Peyer's patch (tissue), 4 donors: ENCODE measurements at places on chromosomes 5 and 9.
A peak's percentile ranks its signal among the peaks of the same experiment; 100 is the strongest.

- DNase-seq, result no peak
Measured at GRCh38 chr5:13212886-13213285, 731.6 kb downstream of the DNAH5 start.

- DNase-seq, result no peak
Measured at GRCh38 chr5:115549154-115549553, 4.6 kb upstream of the FEM1C start.

GRCh38 chr5:81156732-81157131 lies 76.4 kb upstream of the CKMT2 start:
- no peak for DNase-seq

GRCh38 chr9:7901621-7902020 lies 102.0 kb upstream of the DMAC1 start:
- no peak for DNase-seq

- no peak for DNase-seq
Measured at GRCh38 chr9:127058645-127059021, 63.8 kb downstream of the ANGPTL2 start.

DNA sequence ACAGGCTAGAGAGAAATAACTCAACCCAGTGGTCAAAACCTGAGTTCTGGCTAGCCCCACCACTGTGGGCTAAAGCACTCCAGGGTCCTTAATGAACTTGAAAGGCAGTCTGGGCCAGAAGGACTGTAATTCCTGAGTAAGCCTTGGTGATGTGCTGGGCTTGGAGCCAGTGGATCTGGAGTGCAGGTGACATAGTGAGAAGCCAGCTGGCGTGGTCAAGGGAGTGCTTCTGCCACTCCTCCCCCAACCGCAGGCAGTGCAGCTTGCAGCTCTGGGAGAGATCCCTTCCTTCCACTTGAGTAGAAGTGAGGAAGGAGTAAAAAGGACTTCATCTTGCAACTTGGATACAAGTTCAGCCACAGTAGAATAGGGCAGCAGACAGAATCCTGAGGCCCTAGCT lies 424.0 kb downstream of the CDH18 start:
- DNase-seq, result no peak

GRCh38 chr9:137953683-137954438 lies 76.3 kb downstream of the CACNA1B start:
- peak; percentile 34 for DNase-seq

GRCh38 chr9:38331141-38331540 lies 61.4 kb upstream of the ALDH1B1 start:
- DNase-seq, result no peak

- DNase-seq, result peak; percentile 48
Measured at GRCh38 chr5:95620030-95620869, at the start of gene GPR150. GPR150 (plus strand) TSS chr5:95620087; CDS start chr5:95620276, 189 bp downstream.

DNA sequence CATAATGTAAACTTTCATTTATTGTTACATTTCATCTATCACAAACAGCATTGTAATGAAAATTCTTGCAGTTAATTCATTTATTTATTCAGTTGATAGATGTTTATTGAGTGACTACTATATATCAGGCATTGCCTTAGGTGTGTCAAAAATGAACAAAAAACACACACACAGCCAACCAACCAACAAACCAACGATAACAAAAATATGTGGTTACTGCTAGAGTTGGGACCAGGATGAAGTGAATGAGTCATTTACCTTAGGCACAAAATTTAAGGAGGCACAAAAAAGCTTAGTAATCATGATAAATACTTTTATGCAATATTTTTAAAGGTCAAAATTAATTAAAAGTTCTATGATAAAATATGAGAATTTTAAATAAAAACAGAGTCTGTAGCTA lies 223.4 kb downstream of the CSNK1G3 start:
- no peak for DNase-seq

DNA sequence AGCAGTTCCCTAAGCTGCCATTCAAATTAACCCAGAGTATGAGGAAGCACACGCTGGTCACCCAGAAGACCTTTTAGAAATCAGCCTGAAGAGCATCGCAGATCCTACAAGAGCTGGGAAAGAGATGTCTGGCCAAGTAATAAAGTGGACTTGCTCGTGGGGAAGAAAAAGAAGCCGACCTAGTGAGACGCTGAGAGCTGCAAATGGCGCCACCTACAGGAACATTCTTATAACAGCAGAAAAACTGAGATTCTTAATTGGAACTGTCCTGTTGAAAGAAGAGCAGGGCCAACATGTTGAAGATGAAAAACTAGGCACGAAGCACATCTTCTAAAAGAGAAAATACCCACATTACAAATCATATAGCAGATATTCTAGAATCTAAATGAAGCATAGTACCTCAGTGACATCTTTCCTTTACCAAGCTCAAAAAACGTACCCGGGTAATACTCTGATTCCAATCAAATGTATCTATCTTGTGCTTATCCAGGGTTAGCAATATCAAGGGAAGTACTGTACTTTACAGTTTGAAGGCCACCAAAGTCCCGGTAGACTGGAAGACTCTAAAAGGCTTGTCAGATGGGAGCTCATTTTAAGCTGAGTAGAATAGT lies 3.9 kb upstream of the GNAQ start:
- no peak for DNase-seq
